Stimulated activated CD8-positive, alpha-beta memory T cell treated with anti-CD3 and anti-CD28 coated beads, Interleukin-15, amount 100 ng/mL, for 1 hour (primary cell): ENCODE measurements at places on chromosomes 11 and 22.

- no peak for DNase-seq
These were observed 176.5 kb upstream of the TTC12 start for GRCh38 chr11:113137713-113138529.

DNA sequence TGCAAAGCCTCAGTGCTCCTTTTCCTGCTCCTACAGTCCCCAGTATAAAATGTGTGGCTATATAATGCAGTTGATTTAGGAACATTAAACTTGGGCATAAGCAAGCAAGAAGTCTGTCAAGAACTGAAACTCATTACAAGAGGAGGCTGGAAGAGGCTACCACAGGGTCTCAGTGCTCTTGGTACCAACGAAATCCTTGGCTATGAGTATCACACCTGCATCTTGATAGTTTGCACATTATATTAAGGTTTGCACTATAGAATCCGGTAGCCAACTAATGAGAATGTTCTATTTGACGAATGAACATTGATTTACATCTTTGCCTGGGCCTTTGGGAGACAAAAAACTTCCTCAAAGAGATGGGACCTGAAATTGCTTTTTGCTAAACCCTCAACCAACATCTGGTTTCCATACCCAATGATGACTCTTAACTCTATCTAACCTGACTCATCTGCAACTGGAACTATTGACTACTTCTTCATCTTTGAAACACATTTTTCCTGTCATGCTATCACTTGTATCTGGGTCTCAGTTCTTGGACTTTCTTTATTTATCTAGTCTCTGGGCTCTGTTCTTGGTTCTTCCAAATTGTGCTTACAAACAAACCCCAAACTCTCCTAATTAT lies 207.2 kb upstream of the CTSC start:
- DNase-seq = no peak

DNA sequence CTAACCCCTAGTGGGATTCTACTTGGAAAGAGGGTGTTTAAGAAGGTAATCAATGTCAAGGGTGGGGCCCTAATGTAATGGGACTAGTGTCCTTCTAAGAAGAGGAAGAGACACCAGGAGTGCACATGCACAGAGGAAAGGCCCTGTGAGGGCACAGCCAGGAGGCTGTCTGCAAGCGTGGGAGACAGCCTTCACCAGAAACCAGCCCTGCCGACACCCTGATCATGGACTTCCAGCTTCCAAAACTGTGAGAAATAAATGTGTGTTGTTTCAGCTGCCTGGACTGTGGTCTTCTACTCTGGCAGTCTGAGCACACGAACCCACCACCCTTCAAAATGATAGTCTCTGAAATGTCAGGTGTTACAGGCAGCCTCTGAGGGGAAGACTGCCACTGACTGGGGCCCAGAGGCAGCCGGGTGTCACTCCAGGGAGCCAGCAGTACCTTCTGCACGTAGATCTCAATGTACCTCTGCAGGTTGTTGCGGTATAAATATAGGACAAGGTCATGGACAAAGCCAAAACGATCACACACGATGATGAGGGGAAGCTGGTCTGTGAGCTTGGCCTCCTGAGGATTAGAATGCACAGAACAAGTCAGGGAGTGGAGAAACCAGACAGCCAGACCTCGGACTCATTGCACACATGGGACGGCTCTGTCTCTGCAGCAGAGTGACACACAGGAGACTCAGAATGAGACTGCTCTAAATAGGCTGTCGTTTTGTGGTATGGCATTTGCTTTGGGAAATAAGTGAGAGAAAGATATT lies 43.9 kb upstream of the SLC25A1 start:
- no peak for DNase-seq

DNA sequence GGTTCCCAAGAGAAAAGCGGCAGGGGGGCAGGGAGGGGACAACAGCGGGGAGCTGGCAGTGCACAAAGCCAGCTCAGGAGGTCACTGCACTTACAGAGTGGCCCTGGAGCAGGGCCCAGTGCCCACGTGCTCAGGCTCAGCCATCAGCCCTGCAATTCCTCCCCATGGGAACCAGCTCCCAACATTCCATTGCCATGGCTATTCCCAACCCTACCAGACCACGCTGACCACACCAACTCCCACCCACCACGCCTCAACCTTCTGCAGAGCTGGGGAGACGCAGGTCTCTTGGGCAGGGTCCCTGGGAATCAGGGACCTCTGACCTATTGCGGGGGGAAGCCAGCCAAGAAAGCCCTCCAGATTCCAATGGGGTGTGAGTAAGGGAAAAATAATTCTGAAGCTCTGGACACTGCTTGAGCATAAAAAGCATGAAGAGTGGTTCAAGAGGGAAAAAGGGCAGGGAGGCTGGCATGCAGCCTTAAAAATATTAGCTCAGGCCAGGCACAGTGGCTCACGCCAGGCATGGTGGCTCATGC lies 38.3 kb upstream of the TFIP11 start:
- DNase-seq = no peak

DNA sequence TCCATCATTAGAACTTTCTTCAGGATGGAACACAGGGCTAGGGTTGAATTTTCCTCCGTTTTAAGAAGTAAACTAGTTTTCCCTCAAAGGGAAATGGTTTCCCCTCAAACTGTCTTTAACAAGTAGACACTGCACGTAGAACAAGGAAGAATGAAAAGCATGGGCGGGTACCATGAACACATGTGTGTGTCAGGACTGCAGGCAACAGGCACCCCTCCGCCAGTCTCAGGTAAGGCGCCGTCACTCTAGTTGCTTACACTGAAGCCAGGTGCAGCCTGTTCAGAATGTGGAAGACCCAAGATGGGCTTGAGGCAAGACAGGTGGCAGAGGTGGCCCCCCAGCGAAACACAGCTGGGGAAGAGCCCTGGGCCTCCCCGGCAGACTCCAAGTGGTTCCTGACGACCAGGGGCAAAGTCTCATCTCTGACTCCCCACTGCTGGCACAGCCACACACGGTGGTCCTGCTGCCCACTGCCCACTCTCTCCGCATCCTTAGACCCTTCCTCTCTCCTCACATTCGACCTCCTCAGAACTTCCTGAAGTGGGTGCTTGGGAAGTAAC lies 25.4 kb upstream of the MOB2 start:
- DNase-seq = no peak

DNA sequence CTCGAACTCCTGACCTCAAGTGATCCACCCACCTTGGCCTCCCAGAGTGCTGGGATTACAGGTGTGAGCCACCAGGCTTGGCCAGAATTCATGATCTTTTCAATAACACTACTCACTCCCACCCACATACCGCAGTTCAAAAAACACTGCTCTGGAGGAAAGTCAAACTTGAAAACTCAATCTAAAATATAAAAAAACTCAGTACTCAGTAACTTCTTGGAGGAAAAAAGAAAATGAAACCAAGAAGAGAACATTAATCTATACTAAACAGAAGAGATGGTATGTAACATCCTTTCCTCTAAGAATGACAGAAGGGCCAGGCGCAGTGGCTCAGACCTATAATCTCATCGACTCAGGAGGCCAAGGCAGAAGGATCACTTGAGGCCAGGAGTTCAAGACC lies 58.3 kb downstream of the MRTFA start:
- no peak for DNase-seq

DNA sequence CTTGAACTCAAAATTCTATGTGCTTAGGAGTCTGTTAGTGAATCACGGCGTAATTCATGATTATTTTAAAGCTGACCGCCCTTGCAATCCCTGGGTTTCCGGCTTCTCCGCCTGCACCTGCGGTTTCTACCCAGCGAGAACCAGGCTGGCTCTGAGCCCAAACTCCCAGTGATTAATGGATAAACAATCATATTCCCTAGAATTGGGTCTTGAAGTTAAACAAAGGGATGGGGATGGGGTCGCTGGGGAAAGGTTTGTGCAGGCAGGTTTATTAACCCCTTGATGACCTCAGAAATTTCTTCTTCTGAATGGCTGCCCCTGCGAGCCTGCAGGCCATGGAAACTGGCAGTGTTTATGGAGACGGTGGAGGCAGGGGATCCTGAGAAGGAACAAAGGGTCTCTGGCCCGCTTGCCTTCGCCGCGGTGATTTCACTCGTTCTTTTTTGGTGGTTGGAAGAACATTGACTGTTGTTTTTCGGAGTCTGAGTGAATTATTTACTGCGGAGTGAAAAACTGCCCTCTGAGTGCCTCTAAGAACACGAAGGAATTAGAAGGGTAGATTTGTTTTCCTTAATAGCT lies 1000.3 kb downstream of the BRD1 start:
- DNase-seq = no peak

GRCh38 chr11:1435820-1436467 lies 46.2 kb downstream of the BRSK2 start:
- no peak for DNase-seq

DNA sequence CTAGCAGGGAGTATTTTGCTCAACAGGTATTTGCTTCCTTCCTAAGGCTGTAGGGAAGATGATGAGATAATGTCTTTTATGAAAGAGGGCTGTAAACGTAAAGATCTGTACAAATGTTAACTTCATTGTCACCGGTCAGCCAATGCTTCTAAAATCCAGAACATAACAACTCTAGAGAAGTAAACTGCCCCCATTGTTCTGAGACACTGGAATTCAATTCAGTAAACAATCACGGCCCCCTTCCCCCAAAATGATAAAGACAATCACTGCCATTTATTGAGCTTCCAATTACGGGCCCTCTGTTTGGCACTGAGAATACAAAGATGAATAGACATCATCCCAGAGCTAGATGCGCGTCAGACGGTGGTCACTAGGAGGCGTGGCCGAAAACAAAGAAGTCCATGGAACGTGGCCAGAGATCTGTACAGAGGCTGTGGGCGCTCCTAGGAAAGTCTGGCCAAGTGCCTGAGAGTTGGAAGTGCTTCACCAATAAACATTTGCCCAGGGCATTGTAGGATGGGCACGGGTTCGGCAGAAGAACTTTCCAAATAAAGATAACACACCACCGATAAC lies 576 bp downstream of the TMEM258 start:
- no peak for DNase-seq

GRCh38 chr11:14331476-14332136 lies 27.4 kb downstream of the RRAS2 start:
- no peak for DNase-seq

- no peak for DNase-seq
These were observed 22.1 kb downstream of the GGTLC2 start for GRCh38 chr22:22666307-22667091.

DNA sequence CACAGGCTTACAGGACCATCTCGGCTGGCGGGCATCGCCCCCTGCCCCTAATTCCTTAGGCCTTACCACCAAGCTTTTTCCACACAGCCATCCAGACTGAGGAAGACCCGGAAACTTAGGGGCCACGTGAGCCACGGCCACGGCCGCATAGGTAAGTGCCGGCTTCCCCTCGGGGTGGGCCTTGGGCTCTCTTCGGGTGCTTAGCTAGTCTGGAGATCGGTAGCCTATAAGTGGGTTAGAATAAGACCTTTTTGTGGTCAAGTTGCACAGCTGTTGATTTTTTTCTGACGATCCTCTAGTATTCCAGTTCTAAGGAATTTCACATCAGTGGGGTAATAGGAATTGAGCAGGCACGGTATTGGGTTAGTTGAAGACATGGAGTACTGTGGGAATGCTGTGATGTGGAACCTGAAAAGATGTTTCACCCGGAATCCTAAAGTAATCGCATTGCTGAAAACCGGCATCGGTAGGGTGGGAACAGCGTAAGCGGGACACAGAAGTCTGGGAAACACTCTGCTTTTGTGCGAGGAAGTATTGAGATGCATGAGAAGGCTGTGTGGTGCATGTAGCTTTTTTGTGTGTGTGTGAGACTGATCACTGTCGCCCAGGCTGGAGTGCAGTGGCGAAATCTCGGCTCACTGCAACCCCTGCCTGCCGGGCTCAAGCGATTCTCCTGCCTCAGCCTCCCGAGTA lies 669 bp downstream of the RPL27A start:
- no peak for DNase-seq

DNA sequence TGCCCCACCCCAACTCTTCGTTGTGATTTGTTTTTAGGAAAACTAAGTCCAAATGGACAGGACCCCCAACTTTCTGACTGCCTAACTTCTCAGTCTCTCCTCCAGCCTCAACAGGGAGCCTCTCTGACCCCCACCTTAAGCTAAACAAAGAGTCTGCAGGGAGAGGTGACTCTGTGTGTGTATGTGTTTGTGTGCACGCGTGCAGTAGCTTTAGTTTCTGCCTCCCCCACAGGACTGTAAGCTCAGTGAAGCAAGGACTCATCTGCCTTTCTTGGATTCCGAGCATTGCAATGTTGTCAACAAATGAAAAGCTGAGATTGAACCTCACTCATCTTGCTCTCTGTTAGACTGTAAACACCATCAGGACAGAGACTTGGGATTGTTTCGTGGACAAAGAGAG lies 7.9 kb downstream of the SNAP29 start:
- DNase-seq = no peak

DNA sequence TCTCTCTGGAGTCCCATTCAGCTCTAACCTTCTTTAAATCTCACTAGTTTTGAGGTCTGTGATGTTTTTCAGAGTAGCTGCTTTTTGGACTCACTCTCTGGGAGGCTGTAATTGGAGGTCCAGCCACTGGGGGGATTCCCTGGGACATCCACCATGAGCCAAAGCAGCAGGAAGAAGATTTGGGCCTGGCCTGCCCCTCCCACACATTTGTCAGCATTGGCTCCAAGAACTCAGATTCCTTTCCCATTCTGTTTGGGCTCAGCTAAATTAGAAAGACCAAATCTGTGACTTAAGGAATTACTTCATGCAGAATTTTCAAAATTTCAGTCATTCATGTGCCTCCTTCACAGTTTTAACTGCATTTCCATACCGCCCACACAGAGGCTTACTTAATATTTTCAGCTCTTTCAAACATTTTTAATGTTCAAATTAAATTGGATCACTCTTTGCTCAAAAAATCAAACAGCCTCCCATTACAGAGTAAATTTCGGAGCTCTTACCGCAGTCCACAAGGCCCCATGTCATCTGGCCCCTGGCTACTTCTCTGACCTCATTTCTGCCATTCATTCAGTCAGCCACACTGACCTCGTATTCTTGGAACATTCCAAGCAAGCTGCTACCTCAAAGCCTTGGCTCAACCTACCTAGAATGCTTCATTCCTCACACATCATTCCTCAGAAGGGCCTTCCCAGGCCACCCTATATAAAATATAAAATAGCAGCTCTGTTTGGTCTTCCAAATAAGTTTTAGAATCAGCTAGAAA lies 54.5 kb upstream of the RRAS2 start:
- no peak for DNase-seq

- DNase-seq = no peak
These were observed 17.5 kb downstream of the OR9G1 start for GRCh38 chr11:56716379-56716854.

DNA sequence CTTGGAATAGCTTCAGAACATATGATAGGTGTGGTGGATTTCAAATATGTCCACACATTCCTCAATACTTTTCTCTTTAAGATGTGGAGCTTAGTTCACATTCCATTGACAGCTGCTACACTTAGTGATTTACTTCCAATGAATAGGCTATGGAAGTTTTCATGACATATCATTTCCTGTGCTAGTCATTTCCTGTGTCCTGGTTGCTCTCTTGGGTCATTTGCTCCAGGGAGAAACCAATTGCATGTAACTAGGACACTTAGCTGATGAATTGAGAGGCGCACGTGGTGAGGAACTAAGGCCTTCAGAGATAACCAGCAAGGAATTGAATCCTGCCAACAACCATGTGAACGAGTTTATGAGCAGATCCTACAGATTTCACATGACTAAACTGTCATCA lies 120.9 kb downstream of the SLC17A6 start:
- no peak for DNase-seq

GRCh38 chr11:70402016-70402415 lies 3.7 kb downstream of the CTTN start:
- DNase-seq = no peak
